ENCODE measurements at places on chromosomes 11 and 22.

- DNase-seq = peak; percentile 58
These were observed 8.3 kb downstream of the SMTN start for GRCh38 chr22:31089160-31090100.

DNA sequence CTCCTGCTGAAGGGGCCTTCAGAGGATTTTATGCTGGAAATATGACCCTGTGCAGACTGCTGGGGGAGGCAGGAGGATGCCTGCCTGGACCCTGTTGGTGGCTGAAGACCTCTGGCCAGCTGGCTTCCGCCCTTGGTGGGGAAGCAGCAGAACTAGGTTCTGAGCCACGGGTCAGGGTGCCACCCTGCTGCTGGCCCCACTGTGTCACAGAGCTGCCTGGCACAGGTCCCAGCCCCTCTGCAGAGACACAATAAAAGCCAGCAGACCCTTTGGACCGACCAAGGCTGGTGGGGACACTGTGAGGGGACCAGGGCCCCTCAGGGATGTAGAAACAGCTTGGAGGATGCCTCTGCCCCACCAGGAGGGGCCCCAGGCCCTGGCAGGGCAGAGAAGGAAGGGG lies 6.9 kb upstream of the SREBF2 start:
- DNase-seq = no peak

DNA sequence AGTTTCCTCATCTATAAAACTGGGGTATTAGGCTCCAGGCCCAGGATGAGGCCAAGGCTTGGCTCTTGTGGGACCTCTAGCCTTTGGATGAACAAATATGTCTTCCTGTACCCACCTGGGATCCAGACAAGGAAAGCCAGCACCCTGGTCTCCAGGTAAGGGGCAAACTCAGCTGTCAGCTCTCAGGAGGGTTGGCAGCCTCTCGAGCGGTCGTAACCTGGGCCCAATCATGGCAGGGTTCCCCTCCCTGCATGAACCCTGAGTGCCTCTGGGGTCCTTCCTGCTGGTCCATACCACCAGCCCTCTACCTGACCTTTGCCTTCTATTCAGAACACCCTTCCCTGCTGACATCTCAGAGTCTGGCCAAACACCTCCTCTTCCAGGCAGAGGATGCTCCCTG lies 19.6 kb downstream of the SLC22A12 start:
- no peak for DNase-seq

DNA sequence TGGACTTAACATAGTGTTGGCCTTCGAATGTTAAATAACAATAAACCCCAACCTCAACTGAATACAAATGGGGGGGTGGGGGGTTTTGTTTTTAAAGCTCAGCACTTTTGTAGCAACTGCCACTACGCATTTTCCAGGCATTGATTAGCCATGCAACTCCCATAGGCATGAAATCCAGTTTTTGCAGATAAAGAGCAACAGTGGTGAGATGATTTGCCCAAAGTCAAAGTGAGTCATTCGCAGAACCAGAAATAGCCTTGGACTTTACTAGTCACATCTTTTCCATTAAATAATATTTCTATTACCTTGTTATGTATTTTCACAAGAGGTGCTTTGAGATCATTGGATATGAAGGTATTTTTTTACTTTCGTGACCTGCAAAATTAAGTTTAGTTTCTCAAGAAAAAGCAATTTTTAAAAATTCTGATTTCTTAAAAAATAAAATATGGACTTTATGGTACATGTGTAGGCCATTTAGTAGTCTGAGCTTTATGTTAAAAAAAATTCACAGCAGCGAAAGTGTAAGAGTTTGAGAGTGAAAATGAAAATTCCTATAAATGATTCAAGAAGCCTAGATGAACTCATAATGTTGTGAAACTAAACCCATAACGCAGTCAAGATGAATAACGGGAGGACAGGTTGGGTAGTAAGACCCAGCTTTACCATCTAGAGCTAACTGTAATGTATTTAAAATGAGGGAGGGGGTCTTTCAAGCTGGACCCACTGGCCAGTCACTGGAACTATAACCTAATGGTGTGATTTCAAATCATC lies 1.9 kb upstream of the PHF21A start:
- no peak for DNase-seq

- no peak for DNase-seq
These were observed 2.9 kb upstream of the HDAC10 start for GRCh38 chr22:50253941-50254340.

GRCh38 chr11:96949464-96949863 lies 559.7 kb downstream of the JRKL start:
- no peak for DNase-seq

DNA sequence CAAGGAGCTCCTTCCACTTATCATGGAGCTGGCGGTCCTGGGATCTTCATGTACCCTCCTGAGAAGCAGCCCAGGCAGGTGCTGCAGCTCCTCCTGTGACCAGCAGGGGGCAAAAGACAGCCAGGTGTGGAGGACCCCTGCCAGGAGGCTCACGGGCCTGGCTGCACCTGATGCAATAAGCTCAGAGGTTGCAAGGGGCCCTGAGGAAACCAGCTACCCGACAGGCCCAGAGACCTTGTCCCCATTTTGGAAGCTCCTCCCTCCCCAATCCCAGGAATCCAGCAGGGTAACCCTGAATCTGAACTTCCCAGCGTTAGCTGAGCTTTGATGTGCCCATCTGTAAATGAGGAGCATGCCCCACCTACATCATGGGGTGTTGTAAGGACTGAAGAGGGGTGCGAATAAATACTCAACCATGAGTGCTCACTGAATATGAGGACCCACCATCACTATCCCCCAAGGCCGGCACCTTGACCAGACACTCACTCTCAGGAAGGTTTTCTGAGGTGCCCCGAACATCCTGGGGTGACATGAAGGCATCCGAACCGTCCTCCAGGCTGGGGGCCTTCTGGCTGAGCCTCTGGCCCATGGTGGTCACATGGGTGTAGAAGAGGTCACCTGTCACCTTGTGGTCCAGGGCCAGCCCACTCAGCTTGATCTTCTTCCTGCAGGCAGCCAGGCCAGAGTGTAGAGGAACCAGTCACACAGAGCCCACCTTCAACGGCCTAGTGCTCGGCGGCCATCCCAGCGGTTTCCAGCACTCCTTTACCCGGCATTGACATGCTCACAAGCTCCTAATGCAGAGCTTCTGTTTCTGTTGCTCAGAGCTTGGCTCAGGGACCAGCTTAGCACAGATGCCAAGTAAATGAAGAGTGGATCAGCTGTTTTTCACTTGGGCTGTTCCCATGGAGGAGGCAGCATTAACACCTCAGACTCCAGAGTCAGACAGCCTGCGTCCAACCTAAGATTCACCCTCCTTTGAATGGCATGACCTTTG lies 21.7 kb downstream of the SLC43A1 start:
- DNase-seq = peak; percentile 77

DNA sequence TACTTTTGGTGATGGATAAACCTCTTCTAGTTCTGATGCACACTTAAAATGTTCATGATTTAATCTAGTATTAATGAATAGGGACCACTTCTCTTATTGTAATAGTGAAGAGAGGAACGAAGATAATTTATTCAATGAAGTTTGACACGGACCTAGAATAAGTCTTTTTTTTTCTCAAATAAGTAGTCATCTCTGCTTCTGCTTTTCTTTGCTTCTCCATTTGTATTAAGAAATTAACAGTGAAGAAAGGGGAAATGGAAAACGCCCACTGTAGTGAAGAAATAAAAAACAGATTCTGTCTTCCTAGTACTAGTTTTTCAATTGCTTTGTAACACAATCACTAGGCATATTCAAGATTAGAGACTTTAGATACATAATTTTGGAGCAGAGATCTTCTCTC lies 73.0 kb downstream of the CD44 start:
- DNase-seq = no peak

DNA sequence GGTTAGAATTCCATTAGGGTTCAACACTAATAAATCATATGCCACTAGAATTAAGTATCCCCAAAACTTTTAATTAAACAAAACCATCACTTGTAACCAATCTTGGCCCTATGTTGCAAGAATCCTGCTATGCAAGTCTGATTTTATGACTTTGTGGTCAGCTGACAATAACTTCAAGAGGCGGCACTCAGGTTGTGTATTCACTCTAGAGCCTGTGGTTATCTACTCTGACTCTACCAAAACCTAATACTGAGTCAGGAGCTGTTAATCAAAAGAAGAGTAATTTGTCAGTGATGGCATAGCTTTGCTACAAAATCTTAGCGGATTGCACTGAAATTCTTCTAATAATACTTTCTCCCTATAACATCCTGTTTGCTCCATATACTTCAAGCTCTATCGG lies 253.7 kb downstream of the AASDHPPT start:
- DNase-seq = no peak

DNA sequence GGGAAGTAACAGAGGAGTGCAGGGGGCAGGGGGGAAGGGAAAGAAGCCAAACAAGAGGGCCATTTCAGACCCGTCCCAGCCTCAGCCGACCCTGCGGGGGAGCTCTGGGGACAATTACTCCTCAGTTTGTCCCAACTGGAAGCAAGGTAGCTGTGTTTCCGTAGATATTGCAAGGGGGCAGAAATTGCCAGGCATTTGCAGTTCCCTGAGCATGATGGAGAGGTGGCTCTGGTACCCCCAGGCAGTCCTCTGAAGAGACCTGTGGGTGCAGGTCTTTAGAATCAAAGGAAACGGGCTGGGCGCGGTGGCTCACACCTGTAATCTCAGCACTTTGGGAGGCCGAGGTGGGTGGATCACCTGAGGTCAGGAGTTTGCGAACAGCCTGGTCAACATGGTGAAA lies 13.8 kb upstream of the JAM3 start:
- no peak for DNase-seq

- DNase-seq = no peak
These were observed 93.3 kb upstream of the LINC01488 start for GRCh38 chr11:69388210-69388609.

DNA sequence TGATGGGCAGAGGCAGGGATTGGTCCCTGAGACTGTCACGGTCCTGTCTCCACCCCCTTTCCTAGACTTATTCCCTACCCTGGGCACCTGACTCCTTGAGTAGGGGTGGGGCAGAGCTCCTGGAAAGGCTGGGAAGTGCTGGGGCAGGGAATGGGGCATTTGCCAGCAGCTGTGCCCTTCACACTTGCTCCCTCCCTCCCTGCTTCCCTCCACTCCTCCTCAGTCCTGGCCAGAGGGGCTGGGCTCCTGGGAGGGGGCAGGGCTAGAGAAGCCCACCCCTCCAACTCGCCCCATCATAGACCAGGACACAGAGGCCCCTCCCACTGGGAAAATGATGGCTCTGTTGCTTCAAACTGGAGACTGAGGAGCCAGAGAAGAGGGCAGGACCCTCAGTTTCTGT lies 11.6 kb downstream of the SCN2B start:
- no peak for DNase-seq

- DNase-seq = no peak
These were observed 63.3 kb downstream of the LDLRAD3 start for GRCh38 chr11:36007127-36007655.

- DNase-seq = no peak
These were observed 119.0 kb downstream of the CADM1 start for GRCh38 chr11:115385226-115385625.

GRCh38 chr11:117851106-117851505 lies 25.4 kb downstream of the FXYD6 start:
- peak; percentile 25 for DNase-seq

GRCh38 chr11:83523676-83524075 lies 237.5 kb upstream of the CCDC90B start:
- peak; percentile 5 for DNase-seq

DNA sequence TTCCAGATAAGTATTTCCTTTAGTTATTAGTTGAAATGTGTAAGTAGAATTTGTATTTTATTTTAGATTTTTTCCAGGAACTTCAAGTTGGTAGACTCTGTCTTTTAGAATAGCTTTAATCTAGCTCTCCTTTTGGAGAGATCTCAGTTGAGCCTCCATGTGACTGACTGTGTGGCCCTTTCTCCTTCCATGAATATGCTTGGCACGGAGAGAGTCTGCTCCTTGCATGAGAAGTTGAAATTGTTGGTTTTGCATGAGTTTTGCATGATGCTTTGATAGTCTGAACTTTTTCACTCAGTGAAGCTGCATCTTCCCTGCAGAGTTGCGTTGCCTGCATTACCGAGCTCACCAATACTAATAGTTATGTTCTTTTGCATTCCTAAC lies 32.8 kb upstream of the CTTN start:
- DNase-seq = no peak

DNA sequence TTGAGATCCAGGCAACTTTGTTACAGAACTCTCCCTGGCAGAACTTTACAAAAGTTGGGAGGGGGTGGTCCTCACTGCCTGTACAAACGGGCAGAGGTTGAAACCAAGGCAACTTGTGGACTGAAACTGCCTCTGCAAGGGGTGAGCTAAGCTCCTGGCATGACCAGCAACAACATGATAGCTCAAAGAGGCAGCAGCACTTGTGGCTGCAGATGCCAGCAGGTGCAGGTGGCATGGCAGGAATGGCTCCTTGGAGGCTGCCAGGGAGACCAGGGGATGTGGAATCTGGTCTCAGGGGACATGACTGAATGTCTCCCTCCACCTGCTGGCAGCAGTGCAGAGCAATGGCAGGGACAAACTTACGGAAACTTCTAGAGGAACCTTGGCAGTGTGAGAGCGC lies 38.8 kb upstream of the PHF21A start:
- no peak for DNase-seq

DNA sequence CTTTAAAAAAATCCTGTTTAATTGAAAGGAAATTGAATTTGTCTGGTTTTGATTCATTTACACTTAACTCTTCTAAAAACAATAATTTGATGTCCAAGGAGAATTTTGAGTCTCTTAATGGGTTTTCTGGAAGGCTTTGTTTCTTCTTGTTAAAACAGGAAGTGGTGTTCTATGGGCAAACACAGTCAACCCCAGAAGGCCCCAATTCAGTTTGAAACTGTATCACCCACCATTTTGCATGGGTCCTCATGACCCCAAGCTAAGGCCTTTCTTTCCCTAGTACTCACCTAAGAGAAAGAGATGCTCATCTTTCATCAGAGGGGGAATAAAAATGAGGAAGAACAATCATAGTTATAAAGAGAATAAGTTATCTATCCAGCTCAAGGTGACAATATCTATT lies 10.6 kb downstream of the FLI1 start:
- DNase-seq = no peak

DNA sequence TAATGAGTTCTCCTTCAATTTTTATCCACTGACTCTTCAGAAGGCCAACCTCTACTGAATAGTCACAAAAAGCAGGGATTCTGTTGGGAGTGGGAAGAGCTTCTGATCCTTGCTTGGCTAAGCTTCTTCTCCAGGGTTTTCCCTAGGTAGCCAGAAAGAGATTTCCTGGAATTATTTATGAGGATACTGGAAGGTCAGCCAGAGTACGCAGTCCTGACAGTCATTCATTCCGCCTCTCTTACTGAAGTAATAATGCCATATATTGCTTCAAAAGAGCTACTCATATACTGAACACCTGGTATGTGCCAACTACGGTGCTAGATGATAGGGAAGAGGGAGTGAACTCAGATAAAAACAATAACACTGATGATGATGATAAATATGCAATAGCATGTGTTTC lies 116.1 kb downstream of the CCDC34 start:
- DNase-seq = no peak

- DNase-seq = no peak
These were observed 55.4 kb downstream of the QSER1 start for GRCh38 chr11:32947978-32948377.

GRCh38 chr11:94563176-94563847 lies 3.9 kb upstream of the PIWIL4 start:
- no peak for DNase-seq

All from GM12865 (cell line).